ENCODE measurements at places on chromosomes 1 and 21.

DNA sequence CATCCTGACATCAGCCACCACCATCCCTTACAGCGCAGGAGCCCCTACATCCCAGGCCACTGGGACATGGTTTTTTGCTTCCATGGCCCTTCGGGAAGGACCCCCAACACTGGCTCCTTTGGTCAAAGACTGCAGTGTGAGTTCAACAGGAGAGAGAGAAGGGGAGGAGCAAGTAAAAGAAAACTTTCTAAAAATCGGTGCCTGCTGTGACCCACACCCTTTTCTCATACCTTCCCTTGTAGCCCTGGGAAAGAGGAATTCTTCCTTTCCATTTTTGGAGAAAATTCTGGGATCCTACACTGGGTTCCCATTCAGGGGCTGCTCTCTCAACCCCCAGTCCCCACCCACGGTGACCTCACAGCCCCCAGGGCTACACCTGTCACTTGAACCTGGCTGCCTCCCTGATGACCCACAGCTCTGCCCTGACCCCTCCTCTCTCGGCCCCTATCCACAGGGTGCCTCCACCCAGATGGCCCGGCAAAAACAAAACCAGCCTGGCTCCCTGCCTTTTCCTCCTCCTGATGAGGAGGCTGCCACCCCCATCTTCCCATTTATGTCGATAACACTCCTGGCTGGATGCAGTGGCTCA lies 7.6 kb downstream of the PADI4 start:
- no peak for DNase-seq

- DNase-seq = no peak
Observed at GRCh38 chr21:45588086-45588825, 46.0 kb upstream of the SLC19A1 start.

DNA sequence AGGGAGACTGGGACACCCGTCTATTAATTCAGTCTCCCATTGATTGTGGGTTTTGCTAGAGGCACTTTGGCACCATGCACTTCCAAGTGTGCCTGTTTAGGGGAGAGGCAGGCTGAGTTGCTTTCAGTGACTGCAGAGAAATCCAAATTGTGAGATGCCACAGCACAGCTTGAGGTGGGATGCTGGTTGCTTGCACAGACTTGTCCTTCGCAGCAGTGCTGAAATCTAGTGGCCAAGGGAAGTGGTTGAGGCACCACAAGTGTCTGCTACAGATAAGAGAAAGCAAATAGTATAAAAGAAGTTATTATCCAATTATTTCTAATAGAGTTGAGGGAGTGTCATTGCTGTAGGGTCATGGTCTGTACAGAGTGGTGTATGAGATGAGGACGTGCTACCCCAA lies 40.0 kb upstream of the APP start:
- no peak for DNase-seq

GRCh38 chr1:77412069-77412819 lies 130.4 kb downstream of the AK5 start:
- no peak for DNase-seq

- no peak for DNase-seq
Observed at GRCh38 chr1:162373072-162373427, 3.6 kb downstream of the SPATA46 start.

- no peak for DNase-seq
Observed at GRCh38 chr1:212512816-212513559, 80.3 kb downstream of the NENF start.

- DNase-seq = no peak
Observed at GRCh38 chr1:12618965-12619791, 1.2 kb upstream of the DHRS3 start.

- DNase-seq = peak; percentile 62
Observed at GRCh38 chr1:211327346-211327921, 801 bp downstream of the TRAF5 start.

GRCh38 chr1:215220346-215220745 lies 137.8 kb downstream of the KCNK2 start:
- no peak for DNase-seq

DNA sequence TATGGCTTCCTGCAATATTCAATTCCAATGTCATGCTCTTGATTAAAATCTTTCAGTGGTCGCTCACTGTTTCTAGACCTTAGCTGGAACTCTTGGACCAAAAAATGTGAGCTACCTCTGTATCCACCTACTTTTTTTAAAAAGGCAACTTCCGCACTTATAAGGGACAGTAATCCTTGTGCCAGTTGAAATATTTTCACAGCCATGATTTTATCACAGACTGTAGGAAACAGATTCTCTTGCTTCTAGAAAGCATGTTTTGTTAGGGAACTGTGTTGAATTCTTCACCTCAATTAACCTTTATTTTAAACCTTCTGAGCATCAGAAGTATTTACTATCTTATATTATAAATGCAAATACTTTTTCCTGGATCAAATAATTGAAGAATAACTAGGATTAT lies 296.0 kb upstream of the ST6GALNAC5 start:
- no peak for DNase-seq

- peak; percentile 44 for DNase-seq
Observed at GRCh38 chr1:173418107-173418985, 58.8 kb upstream of the PRDX6 start.

DNA sequence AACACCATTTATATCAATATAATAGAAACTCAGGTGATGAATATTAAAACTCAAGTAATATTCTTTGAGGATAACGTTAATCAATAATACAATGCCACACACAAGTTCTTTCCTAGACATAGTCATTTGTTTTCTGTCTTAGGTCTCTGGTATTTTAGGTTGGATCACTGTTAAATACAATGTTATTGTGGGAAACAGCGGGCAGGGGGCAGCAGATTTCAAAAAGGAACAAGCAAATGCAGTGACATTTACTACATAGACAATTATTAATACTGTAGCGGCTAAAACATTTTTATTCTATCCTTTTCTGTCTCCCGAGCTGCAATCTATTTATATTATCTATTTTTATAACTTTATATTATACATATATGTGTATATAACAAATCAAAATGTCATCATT lies 186.4 kb upstream of the ZNHIT6 start:
- DNase-seq = peak; percentile 70

DNA sequence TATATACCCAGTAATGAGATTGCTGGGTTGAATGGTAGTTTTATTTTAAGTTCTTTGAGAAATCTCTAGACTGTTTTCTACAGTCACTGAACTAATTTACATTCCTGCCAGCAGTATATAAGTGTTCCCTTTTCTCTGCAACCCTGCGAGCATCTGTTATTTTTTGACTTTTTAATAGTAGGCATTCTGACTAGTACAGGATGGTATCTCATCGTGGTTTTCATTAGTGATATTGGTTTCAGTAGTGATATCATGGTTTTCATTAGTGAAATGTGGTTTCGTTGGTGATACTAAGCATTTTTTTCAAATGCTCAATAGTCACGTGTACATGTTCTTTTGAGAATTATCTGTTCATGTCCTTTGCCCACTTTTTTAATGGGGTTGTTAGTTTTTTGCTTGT lies 316.8 kb downstream of the PTBP2 start:
- DNase-seq = no peak

- no peak for DNase-seq
Observed at GRCh38 chr1:61742620-61743430, 545 bp downstream of the PATJ start.

DNA sequence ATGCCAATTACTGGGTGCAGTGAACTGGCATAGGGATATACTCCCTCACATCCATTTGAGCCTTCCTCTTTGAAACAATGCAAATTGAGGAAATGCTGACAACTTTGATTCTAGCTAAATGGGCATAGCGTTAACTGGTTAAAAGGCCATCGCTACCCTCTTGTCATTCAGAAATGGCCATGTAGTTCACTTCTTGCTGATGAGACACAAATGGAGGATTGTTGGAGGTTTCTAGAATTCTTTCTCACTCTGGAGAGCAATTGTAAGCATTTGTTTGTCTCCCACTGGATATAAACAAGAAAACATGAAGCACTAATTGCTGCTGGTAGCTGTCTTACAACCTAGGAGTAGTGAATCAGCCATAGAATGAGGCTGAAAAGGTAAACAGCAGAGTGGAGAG lies 14.4 kb downstream of the PRDX6 start:
- no peak for DNase-seq

GRCh38 chr1:117638759-117639158 lies 32.9 kb downstream of the TENT5C start:
- DNase-seq = peak; percentile 6

DNA sequence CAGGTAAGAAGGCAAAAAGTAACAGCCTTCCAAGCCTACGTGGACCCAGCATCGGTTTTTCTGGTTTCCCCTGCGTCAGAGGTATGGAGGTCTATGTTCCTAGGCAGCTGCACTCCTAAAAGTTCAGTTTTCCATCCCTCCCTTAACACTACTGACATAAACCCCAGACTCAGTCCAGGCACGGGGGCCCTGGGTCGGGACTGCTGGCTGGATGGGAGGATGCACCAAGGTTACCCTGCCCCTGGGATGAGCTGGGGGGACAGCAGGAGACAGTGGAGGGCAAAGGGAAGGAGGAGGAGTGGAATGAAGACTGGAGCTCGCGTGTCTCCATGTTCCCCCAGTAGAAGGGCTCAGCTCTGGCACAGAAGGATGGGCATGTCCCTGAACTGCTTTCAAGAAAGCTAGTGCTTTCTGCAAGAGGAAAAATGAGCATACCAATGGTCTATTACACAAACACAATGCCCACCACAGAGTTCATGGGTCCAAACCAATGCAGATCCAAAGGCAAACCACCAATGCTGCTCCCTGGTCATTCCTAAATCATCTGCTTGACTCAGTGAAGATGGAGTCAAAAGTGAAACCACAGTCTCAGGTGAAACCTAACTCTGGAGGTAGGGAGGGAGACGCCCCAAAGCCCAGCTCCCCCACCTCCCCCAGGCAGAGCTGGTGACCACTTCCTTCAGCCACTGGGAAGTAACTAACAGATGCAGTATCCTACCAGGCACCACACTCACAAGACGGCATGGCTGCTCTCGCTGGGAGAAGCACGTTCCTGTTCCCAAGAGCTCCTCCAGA lies 54.9 kb downstream of the CD46 start:
- DNase-seq = no peak

DNA sequence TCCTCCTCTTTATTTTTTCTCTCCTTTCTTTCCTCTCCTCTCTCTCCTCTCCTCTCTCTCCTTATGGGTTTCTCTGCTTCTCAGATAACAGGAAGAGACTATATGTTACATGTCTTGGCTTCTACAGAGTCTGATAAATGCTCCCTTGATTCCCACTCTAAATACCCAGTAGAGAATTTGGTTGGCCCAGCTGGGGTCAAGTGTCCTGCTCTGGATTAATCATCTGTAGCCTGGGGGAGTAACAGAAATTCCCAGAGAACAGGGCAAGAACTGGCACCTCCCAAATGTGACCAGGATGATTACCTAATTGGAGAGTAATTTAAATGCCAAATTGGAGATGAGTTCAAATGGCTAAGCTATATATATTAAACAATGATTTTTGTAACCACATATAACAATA lies 146.1 kb upstream of the LMO4 start:
- DNase-seq = no peak

- no peak for DNase-seq
Observed at GRCh38 chr1:9558946-9559545, 19.8 kb downstream of the SLC25A33 start.

DNA sequence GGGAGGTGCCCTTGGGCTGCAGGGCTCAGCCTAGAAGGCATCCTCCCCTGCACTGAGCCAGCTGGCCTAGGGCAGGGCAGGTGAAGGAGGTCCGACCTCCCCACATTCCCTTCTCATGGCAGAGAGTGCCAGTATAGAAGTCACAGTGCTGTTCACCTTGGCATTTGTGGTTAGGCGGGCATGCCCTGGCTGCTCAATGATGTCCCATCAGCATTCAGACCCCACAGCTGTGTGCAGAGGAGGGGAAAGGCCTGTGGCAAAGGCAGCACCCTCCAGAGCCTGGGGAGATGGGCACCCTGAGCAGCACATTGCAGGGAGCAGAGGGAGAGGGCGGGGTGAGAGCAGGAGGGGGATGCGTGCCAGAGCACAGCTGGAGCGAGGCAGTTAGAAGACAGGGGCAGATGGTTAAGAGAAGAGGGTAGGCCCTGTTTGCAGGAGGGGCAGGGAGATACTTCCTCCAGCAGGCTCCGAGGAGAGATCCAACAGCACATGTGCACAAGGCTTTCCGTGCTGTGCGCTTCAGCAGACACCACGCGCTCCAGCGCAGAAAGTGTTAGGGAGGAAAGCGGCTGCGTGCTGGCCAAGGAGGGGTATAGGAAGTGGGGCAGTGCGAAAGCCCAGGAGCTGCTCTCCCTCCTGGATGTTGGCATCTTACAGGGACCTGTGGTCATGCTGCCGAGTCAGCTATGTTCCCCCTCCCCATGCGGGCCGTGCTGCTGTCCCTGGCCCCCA lies 43.7 kb upstream of the COL6A1 start:
- DNase-seq = no peak

DNA sequence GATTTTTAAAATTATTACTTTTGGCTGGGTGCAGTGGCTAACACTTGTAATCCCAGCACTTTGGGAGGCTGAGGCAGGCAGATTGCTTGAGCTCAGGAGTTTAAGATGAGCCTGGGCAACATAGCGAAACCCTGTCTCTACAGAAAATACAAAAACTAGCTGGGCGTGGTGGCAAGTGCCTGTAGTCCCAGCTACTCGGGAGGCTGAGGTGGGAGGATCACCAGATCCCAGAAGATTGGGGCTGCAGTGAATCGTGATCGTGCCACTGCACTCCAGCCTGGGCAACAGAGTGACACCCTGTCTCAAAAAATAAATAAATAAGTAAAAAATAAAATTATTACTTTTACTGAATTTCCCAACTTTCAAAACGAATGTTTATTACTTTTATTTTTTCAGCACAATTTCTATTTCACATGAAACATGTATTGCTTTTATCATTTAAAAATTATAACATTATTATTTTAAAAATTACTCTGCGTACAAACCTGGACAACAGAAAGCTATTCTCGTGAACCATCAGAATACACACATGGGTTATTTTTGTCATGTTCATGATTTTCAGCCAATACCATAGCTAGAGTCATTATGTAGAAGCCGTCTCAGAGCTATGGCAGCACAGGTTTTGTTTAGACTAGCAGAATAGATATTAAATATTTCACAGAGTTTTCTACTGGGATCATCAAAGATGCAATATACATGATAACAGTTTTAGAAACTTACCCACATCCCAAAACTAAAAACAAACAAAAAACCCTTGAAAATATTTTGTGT lies 621 bp downstream of the AMPD1 start:
- no peak for DNase-seq

DNA sequence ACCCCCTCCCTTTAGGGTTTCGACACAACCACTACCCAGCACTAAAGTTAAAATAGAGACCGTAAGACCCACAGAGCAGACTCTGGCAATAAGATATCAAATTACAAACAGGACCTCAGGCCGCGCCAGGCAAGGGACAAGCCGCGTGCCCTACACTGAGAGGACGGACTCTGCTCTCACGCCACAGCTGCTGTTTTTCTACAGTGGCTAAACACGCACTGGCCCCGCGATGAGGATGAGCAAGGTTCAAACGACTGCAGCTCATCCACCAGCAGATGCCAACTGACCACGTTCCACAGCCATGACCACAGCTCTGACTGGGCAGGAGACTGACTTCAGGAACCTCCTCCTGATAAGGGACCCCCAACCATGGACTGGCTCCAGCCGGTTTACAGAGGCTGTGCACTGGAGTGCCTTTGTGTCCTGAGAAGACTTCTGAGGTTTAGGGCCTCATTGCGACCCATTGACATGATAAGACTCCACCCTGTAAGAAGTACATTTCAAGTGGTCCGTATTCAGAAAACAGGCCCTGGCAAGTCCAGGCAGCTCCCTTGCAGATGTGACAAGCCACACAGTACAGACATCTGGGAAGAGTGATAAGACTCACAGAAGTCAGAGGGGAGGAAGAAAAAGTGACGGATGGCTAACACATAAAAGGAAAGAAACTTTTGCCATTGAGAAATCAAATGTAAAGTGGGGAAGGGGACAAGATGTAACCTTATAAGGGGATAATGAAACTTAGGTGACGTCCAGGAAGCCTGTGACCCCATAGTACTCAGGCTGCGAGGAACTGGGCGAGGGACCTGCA lies 1.5 kb upstream of the KRTAP10-6 start:
- DNase-seq = no peak

GRCh38 chr1:31669433-31669785 lies 24.7 kb upstream of the PEF1 start:
- no peak for DNase-seq

Measured in NAMALWA (cell line).